Type B pancreatic cell (in vitro differentiated cells): ENCODE measurements at places on chromosomes 5 and 9.

DNA sequence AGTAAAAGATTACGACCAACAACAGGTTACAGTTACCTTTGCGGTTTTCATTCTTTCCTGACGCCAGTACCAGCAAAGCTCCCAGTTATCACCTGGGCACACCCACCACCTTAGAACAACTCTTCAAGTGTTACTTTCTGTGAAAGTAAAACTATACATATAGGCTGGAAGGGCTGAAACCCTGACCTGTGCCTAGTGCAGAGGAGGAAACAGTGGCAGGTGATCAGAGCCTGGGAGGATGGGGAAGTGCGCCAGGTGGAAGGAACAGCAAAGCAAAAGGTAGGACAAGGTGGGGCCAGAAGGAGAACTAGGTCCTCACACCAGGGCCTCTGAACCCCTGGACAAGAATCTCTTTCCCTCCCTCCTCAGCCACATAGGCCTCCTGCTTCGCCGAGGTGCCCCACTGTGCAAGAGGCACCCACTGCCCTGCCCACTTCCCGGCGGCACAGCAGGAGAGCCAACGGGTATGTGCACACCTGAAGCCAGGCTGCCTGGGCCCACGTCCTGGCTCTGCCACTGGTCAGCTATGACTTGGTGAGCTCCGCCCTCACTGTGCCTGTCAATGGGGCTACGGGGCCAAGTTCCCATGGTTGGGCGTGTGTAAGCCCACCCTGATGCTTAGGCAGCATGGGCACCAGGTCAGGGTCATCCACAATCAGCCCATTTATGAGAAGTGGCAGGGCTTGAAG is 26.9 kb downstream of the BICD2 start:
- no peak for DNase-seq

DNA sequence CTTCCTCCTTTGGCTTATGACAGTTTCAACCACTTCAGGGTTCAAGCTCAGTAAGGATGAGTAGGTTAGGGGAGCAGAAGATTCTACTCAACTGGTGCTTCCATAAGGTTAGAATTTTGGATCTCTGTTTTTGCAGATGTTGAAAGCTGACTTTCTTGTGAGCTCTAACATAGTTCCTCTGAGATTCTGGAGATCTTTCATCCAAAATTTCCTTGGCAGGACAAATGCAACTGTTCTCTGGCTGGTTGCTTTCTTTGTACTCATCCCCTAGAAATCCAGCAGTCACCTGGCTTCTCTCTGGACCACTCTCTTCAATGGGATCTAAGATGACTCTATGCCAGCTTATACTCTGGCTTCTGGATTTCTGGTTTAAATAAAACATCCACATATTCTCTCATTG is 189.6 kb downstream of the ESM1 start:
- no peak for DNase-seq

DNA sequence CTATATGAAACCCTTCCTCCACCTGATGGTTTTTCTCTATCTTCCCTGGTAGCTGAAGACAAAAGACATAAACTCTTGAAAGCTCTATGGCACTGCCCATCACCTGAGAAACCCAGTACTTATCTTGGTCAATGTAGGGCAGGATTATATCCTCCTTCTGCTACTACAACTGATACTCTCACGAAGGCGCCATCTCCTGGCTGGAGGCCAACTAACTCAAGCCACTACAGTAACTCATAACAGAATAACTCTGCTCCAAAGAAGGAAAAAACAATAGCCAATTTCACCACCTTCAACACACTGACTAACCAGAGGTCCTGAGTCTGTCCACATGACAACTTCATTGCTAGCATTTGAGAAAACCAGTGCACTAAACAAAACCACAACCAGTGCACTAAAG is 409.2 kb downstream of the CETN3 start:
- no peak for DNase-seq

GRCh38 chr5:181044093-181044599 is 4.1 kb downstream of the BTNL9 start:
- peak; percentile 57 for DNase-seq

DNA sequence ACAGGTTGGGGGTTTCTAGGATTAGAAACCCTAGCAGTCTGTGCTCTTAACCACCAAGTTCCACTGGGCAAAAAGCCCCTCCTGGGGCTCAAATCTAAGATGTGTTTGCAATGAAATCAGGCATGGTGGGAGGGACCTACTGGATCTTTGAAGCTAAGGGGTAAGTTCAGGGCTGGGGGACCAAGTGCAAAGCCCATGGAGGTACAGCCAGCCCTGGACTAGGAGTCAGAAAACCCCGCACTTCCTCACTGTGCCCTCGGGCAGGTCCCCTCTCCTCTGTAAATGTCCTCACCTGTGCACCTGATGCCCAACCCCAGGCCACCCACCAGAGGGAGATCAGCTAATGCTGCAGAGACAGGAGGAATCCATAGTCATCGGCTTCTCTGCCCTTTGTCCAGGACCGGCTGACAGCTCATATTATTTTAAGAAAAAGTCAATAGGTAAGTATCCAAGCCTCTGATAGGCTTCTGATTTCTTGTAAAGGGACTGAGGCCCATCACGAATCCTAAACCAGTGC is 138.3 kb downstream of the PAX5 start:
- DNase-seq = no peak

DNA sequence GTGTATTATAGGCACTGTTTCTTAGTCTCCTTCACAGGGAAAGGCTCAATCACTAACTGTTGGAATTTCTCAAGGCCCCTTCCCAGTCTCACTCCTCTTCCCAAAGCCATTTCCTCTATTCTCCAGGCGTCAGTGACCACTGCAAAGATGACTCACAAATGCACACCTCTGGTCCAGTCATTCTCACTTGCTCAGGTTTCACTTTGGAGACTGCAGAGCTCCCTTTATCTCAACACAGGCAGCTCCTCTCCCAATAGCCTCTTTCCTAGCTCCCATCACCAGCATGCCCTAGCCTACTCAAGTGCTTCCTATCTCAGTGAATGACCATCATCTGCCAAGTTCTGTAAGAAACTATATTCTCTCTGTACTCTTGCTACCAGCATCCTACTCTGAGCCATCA is 323.6 kb downstream of the NTRK2 start:
- no peak for DNase-seq

- DNase-seq = no peak
Measured at GRCh38 chr9:134522976-134523375, 118.6 kb upstream of the COL5A1 start.

DNA sequence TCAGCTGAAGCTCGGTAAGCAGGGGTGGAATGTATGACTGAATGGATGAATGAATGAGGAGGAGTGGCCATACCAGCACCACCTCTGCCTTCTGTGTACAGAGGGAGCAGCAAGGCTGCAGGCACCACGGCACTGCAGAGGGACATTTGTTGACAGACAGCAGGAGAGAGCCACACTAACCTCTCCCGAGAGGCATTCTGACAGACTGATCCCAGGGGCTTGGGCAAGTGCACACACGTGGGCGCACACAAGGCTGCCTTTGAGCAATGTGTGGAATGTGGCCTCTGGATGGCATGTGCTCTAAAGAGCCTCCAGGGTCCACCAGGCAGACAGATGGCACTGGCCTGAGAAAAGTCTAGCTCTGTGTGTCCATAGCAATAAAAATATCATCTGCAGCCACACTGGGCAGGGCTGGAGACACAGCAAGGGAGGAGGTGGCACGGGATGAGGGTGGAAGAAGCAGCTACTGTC is 111.8 kb downstream of the ACTL7B start:
- no peak for DNase-seq

- DNase-seq = no peak
Measured at GRCh38 chr5:136094189-136094912, 38.3 kb upstream of the SMAD5 start.

DNA sequence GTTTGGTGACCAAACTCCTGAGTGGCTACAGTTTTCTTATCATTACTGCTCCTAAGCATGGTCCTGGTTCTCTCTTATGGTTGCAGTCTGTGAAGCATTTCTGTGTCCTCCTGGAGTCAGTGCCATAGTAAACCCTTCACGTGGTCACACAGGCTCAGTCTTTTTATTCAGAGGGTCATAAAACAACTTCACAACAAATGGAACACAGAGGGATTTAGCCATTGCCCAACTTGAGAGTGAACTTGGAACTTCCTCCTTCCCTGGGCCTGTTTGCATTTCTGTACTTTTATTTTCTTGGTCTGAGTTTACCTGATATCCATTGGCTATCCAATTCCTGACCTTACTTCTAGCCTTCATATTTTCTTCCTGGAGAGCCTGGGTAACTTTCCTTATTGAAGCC is 144.9 kb downstream of the CCDC192 start:
- no peak for DNase-seq

DNA sequence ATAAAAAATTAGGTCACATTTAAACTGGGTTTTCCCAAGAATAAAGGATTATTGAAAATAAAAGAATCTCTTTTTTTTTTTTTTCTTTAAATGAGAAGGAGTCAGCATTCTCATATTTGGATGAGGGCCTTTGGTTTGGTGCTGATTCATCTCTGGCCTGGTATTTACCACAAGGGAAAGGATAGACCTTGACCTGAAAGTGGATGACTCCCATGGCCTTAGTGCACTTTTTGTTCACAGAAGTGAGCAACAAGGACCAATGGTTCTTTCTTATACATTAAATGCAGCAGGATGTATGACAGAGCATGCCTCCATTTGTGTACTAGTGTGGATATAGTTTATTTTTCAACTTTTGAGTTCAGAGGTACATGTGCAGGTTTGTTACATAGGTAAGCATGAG is 6.9 kb downstream of the YTHDC2 start:
- DNase-seq = no peak

DNA sequence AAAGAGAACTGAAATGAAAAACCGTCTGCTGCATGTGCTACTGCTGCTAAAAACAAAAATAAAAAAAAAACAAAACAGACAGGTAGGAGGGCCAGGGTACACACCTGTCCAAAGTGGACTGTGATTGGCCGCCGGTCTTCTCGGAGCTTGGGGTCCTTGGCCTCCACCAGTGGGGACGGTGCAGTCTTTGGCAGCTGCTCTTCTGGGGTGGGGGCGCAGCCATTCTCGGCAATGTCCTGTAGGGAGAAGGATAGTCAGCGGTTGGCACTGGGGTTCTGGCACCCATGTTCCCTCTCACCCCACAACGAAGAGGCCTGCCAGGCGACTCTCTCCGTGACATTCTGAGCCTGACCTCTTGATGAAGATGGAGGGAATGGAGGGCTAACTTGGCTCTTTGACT is 84.3 kb downstream of the CRB2 start:
- DNase-seq = no peak

- no peak for DNase-seq
Measured at GRCh38 chr9:111712369-111712768, 51.0 kb downstream of the GNG10 start.

GRCh38 chr9:14347406-14348122 is 33.6 kb upstream of the NFIB start:
- DNase-seq = no peak
